ENCODE measurements at places on chromosomes 7 and 10.

DNA sequence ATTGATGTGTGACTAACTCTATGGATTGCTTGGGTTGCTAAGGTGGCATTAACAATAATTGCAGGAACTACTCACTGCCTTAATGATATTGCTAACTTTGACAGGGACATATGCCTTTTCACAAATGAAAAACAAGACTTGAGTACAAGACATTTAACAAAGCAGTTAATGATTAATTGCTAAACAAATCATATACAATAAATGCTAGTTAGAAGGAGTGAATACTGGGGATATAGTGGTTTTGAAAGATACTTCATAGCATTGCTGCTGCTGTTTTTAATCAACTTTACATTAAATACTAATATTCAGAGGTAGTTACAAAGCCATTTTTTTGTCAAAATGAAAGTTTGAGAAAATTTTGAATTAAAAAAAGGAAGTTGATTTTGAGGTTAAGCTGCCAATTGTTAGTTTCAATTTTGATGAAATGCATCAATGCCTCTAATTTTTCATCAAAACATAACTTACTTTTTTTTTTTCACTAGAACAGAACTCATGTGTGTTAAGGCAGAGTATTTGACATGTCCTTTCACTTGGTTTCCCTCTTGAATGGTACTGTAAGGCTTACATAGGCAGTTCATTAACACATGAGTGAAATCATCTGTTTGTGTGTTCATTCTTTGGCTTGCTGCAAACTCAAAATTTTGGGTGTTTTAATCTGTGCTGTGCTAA is 106.2 kb upstream of the SEMA3D start:
- no peak for DNase-seq

DNA sequence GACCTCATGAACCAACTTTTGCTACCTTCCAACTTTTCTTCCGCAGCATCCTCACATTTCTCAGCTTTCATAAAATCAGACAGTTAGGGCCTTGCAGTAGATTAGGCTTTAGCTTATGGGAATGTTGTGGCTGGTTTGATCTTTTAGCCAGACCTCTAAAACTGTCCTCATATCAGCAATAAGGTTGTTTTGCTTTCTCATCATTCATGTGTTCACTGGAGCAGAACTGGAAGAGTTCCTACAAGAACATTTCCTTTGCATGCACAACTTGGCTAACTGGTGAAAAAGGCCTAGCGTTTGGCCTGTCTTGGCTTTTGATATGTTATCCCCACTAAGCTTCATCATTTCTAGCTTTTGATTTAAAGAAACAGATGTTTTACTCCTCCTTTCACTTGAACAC is 130.0 kb upstream of the LRRTM3 start:
- DNase-seq, result no peak

GRCh38 chr10:65149878-65150277 is 1628.7 kb downstream of the REEP3 start:
- DNase-seq, result no peak

DNA sequence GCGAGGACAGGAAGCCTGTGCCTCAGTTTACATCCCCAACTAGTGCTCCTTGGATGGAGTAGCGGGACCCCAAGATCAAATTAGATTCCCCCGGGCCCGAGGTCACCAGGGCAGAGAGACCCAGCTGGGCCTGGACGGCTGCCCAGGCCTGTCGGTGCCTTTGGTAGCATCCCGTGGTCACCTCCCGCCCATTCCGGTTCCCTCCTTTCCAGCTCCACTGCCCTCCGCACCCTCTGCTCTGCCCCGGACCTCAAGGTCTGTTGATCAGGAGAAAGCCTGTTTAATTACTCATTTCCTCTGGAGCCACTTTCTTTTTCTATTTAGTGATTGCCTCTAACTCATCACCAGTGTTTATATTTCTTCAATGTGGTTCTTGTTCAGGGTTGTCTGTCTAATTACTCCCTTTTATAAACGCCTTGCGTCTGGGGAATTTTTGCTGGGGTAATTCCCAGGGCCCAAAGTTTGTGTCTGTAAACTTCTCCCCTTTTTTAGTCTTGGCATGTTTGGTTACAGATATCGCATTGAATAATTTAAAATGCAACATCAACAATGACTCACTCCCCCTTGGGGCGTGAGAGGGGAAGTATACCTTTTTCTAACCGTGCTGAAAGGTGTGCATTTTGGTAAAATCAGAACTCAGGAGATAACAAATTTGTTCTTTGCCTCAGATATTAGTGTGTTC is 1.9 kb downstream of the FOXK1 start:
- no peak for DNase-seq

DNA sequence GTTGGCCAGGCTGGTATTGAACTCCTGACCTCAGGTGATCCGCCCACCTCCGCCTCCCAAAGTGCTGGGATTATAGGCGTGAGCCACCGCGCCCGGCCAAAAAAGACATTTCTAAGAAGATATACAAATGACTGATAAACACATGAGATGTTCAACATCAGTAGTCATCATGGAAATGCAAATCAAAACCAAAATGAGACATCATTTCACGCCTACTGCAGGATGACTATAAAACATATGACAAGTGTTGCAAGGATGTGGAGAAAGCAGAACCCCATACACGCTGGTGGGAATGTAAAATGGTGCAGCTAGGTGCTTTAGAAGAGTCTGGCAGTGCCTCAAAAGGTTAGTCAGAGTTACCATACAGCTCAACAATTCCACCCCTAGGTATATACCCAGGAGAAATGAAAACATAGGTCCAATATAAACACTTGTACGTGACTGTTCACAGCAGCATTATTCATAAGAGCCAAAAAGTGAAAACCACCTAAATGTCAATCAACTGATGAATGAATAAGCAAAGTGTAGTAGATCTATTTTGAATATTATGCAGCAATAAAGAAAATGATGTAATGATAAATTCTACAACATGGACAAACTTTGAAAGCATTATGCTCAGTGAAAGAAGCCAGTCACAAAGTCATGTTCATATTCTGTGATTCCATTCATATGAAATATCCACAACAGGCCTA is 24.5 kb downstream of the TMEM209 start:
- no peak for DNase-seq

- DNase-seq, result no peak
These were observed 46.1 kb downstream of the ZNF467 start for GRCh38 chr7:149727053-149727898.

DNA sequence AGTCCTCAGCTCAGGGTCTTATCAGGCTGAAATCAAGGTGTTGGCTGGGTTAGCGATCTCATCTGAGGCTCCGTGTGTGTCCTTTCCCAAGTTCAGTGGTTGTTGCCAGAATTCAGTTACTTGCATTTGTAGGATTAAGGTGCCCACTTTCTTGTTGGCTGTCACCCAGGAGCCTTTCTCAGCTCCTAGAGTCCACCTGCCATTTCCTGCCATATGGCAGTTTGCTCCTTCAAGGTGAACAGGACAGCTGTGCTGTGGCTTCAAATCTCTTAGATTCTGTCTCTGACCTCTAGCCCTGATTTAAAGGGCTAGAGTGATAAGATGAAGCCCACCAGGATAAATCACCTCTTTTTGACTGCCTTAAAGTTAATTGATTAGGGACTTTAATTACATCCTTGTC is 1.0 kb upstream of the HIF1AN start:
- peak; percentile 74 for DNase-seq

DNA sequence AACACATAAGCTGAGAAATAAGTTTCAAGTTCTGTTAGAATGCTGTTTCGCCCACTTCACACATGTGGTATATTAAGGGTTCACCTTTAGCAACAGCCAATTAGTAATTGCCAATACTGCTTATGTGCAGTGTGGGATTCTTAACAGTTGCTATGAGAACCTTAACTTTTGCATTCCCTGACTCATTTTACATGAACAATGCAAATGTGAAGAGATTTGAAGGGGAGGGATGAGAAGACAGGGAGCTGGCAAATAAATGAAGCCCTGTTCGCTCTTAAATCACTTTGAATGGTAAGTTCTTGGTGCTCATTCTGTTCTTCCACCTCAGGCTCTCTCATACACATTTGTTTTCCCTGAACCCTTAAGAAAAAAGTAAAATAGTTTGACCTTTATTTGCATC is 82.3 kb downstream of the LRRC4 start:
- no peak for DNase-seq

DNA sequence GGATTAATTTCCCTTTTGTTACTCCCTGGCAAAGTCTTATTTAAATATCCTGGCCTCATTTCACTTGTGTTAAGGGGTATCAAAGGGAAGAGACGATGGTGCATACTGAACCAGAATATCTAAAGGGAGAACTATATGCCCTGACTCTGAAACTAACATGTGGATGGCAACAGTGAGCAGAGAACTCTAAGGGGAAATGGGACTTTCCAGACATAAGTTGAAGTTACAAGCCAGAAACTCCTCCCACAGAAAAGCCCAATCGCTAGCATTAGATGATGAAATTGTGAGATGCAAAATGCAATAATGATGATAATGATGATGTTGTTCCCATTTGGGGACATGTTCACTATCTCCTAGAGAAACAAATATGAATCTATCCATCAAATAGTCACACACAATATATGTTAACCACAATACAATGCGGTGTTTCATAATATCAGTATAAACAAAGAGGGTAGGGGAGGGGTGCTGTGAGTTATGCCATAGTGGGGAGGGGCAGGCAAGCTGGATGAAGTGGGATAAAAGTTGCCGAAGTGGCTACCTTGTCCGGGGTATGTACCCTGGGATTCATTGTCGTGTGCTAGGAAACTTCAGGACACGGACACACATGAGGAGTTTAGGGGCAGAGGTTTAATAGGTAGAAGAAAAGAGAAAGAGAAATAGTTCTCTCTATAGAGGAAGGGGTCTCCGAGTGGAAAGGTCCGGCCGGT is 37.1 kb downstream of the TMEM229A start:
- no peak for DNase-seq

GRCh38 chr10:12484941-12485805 is 135.8 kb downstream of the CAMK1D start:
- DNase-seq, result peak; percentile 42

DNA sequence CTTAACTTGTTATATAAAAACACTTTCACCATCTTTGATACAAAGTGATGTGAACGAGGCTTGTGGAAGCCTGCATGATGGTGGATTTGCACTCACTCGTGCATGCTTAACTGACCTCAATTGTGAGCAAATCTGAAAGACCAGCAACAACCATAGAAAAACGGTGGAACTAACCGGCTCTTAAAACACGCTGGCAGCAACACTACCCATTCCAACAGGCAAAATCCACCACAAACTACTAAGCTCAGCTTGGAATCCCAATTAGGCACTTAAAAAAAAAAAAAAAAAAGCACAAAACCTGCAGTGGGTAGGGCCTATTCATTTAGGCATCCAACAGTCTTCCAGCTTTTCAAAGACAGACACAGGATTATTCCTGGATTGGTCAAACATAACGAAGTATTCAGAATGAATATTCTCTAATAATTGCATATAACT is 1.8 kb downstream of the GDI2 start:
- DNase-seq, result no peak

DNA sequence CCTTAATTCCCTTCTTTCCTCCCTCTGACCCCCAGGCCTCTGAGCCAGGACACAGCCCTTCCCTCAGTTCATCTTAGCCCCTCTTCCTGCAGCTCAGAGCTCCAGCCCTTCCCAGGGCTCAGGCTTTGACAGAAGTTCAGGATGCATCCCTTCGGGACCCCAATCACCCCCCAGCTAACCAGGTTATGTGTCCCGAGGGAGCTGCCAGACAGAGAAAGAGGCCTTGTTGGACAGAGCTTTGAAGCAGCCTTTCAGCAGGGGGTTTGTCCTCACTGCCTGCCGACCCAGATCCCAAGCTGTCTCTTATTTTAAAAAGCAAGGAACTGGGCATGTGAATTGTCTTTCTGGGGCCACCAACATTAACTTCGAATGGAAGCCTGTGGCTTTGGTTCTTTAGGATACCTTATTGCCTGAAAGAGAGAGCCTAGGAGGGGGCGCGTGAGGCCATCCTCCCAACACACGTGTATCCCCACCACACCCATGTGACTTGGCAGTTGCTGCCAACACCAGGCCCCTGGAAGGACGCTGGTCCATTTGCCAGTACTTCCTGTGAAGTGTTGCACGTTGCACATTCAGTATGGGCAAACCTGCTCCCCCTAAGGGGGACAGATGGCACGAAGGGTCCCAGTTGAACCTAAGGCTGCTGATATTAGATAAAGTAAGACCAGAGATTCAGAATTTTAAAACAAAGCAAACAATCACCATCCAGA is 858 bp downstream of the CCDC136 start:
- DNase-seq, result peak; percentile 21

GRCh38 chr10:43594944-43595589 is 11.2 kb upstream of the ZNF485 start:
- DNase-seq, result peak; percentile 32

- no peak for DNase-seq
These were observed 24.6 kb downstream of the GATA3 start for GRCh38 chr10:8079126-8079525.

GRCh38 chr10:60611291-60611747 is 167.0 kb upstream of the CDK1 start:
- DNase-seq, result no peak

- peak; percentile 30 for DNase-seq
These were observed 38.1 kb downstream of the RTKN2 start for GRCh38 chr10:62230344-62231121.

GRCh38 chr10:326894-327635 is 191.8 kb downstream of the ZMYND11 start:
- no peak for DNase-seq

GRCh38 chr7:55534916-55535590 is 37.2 kb downstream of the VOPP1 start:
- DNase-seq, result no peak

- no peak for DNase-seq
These were observed 413.8 kb downstream of the KCNMA1 start for GRCh38 chr10:77223526-77224460.

GRCh38 chr10:97229322-97230015 is 43.7 kb upstream of the SLIT1 start:
- DNase-seq, result no peak

- no peak for DNase-seq
These were observed 79.1 kb upstream of the PDCD4 start for GRCh38 chr10:110792476-110793125.

DNA sequence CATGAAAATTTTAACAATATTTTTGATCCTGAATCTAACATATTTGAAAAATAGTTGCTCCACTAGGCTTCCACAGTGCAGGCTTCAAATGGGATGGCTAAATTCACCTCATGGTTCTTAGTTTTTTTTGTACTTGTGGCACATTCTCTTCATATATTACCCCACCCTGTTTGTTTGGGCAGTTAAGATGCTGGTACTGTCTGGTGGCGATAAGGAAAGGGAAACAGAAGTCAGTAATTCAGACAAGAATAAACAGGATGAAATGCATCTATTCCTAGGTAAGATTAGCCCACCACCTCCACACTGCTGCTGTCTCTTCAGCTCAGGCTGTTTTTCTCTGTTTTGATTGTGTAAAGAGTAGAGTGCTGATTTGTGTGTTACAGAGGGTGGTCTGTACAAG is 44.2 kb downstream of the GLRX3 start:
- DNase-seq, result no peak

- no peak for DNase-seq
These were observed 28.7 kb downstream of the RAMP3 start for GRCh38 chr7:45186261-45186813.

GRCh38 chr7:85600395-85600794 is 413.5 kb upstream of the SEMA3D start:
- DNase-seq, result no peak

- DNase-seq, result no peak
These were observed 260.7 kb downstream of the BMPER start for GRCh38 chr7:34165927-34166550.

All from Jurkat, Clone E6-1 (cell line).